ENCODE measurements at places on chromosomes 12 and 14. TPM values are rescaled to one million over a fixed set of nuclear protein-coding genes. Genes with fewer than 3 reads are reported as not detected.

Gene DNAJC22
- 14.3 TPM for total RNA-seq

Gene FGF6
- total RNA-seq: not detected

Gene LMO3
- 2.9 TPM for total RNA-seq

Gene SYNDIG1L
- total RNA-seq: not detected

Gene COX8C
- total RNA-seq: not detected

Gene AKAP5
- total RNA-seq: 1.5 TPM

Gene VRTN
- not detected for total RNA-seq

Gene IRAK3
- total RNA-seq: 0.02 TPM

- DNase-seq: no peak
Observed at GRCh38 chr12:67410667-67411067, 141.5 kb downstream of the CAND1 start.

- no peak for DNase-seq
Observed at GRCh38 chr14:58812050-58812910, 174.5 kb downstream of the DACT1 start.

DNA sequence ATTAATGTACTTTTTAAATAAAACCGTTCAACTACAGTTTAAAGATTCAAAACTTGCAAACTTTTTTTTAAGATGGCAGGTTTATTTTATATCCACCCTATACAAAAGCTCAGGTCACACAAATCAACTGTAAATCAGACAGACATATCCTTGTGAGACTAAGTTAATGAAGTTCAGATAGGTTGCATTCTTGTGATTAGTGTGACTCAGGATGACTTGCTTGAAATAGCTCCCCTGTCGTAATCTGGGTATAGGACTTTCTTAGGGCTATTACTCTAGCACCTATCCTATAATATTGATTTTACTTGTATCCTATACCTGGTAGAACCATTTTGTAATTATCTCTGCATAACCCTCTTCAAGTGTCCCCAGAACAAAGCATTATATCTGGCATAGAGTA is 9.5 kb upstream of the PRKD1 start:
- no peak for DNase-seq

DNA sequence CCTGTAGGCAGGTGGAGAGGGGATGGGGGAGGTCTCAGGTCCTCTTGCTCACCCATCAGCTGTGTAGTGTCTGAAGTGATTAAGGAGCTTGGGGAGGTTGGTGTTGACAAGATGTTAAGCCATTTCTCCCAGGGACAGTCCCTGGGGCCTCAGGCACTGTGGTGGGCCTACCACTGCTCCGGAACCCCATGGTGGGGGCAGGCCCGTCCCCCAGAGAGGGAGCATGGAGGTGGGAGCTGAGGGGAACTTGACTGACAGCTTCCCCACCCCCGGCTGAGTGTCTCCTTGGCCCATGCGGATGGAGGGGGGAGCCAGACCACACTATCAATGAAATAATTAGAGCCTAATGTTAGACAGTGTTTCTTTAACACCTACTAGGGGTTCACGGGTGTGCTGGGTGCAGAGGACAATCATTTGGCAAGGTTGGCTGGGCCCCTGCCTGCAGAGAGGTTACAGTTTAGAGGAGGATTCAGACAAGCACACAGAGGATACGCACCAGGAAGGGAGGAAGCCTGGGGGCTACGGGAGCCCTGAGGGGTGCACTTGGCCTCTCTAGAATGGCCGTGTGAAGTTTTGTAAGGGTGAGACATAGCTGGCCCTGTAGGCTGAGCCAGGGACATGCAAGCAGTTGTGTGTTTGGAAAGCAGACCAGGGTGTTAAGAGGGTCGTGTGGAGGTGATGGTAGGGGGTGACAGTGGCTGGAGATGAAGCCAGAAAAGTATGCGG is 19.3 kb upstream of the KRT80 start:
- no peak for DNase-seq

DNA sequence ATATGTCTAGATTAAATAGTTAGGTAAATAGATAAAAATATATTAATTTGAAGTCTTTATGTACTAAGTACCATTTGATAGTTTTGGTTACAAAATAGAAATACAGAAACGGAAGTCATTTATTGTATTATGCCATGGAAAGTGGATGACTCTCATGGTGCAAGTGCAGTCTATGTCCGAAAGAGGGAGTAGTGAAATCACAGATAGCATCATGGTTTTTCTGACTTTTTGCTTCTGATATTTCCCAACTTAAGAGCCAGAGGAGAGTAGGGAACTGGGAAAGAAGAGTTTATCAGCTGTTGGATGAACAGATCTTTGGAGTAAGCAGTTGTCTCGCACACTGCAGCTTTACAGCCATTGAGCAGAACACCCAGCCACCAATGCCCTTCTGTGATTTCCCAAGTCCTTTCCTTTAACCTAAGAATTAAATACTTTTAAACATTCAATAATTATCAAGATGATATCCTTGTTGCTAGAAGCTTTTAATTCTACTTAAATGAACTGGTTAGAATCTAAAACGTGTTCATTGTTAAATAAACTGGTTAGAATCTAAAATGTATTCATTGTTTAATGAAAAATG is 18.4 kb upstream of the SRGAP1 start:
- peak; percentile 65 for DNase-seq

GRCh38 chr12:3557116-3557697 is 66.2 kb downstream of the PRMT8 start:
- DNase-seq: no peak

- DNase-seq: no peak
Observed at GRCh38 chr14:85115921-85116320, 414.0 kb upstream of the FLRT2 start.

- DNase-seq: no peak
Observed at GRCh38 chr12:8082808-8083100, 680 bp downstream of the NECAP1 start.

GRCh38 chr12:110366321-110367142 is 37.0 kb downstream of the ANAPC7 start:
- DNase-seq: no peak

- DNase-seq: peak; percentile 68
Observed at GRCh38 chr14:99838639-99839134, 45.5 kb downstream of the EML1 start.

GRCh38 chr12:45863332-45863731 is 127.0 kb downstream of the SCAF11 start:
- no peak for DNase-seq

- DNase-seq: no peak
Observed at GRCh38 chr14:50388256-50388931, 8.3 kb downstream of the CDKL1 start.

DNA sequence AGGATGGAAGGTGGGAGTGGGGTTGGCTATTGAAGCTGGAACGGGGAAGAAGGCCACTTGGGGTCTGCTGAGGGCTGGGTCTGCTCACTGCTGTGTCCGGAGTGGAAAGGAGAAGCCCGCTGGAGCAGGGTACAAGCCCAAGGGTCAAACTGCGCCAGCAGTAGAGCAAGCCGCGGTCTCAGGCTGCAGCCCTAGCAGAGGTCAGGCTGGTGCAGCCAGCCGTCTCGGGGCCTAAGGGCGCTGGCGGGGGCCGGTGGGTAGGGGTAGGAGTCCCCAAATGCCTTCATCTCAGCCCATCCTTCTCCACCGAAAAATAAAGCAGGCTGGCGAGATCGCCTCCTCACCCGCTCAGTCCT is 718 bp upstream of the JDP2 start:
- DNase-seq: no peak

DNA sequence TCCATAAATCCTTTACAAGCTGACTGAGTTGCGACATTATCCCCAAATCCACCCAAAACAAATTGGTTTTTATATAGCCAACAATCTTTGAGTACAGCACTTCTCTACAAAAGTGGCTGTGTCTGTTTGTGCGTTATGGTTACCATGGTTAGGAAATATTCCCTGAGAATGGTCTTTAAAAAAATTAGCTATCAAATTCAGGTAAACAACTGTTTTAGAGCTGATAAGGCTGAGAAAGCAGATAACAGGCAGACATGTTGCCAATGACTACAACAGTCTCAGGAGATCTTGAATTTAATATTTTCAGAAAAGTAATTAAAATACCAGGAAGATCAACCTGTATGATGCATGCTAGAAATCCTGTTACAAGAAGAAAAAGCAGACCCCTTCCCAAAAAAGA is 248.0 kb downstream of the RASSF9 start:
- DNase-seq: no peak

DNA sequence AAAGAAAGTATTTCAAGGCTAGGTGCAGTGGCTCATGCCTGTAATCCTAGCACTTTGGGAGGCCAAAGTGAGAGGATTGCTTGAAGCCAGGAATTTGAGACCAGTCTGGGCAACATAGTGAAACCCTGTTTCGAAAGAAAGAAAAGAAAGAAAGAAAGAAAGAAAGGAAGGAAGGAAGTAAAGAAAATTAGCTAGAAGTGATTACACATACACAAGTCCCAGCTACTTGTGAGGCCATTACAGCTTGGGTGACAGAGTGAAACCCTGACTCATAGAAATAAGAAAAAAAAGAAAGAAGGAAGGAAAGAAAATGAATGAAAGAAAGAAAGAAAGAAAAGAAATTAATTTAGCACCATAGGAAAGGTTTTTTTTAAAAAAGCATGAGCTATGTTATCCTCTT is 33.3 kb upstream of the PPP1CC start:
- DNase-seq: no peak

DNA sequence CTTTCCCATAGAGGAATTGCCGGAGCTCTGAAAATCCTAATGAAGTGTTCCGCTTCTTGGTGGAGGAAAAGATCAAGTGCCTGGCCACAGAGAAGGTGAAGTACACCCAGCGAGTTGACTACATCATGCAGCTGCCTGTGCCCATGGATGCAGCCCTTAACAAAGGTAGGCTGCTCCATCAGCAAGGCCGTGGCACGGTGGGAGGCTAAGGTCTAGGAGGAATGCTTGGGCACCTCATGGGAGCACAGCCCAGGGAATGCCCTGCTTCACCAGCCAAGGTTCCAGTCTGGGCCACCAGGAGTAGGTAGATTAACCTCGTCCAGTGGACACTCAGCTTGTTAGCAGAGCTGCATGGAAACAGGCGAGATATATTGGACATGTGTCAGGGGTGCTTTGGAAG is 6.4 kb upstream of the TPI1 start:
- DNase-seq: no peak

DNA sequence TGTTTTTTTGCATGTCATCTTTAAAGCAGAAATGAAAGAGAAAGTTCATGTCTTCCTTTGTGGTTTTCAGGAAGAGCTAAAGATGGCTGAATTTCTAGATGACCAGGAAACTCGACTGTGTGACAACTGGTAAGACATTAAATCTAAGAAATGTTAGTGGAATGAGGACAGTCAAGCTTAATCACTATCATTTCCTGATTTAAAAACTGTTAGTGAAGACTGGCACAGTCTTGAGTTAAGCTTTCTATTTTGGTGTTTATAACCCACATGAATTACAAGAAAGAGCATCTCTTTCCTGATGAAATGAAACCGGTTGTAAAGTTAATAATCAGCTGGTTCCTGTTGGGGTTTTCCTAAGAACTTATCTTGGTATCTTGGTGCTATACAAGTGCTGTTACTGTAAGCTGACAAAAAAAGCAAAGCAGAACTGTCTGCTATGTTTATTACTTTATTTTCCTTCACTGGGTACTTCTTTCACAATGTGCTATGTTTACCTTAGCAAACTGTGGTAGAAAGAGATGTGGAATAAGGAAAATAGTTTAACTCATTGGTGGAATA is 5.2 kb downstream of the TRAFD1 start:
- peak; percentile 30 for DNase-seq

GRCh38 chr12:51217133-51217967 is 512 bp downstream of the POU6F1 start:
- DNase-seq: no peak

DNA sequence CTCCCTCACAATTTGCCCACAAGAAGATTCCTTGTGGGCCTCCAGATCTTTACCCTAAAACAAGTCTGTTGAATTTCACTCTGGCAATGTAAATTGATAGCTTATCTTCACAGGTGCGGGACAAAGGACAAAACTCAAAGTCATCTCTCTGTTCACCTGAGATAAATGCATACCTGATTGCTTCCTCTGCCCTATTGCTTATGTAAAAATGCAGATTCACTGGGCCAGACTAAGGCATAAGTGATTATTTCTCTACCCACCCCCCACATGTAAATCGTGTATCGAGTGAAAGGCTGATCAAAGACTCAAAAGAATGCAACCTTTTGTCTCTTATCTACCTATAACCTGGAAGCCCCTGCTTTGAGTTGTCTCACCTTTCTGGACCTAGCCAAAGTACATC is 316.8 kb downstream of the SSPN start:
- no peak for DNase-seq

GRCh38 chr12:108235197-108235984 is 103.7 kb downstream of the CMKLR1 start:
- no peak for DNase-seq

DNA sequence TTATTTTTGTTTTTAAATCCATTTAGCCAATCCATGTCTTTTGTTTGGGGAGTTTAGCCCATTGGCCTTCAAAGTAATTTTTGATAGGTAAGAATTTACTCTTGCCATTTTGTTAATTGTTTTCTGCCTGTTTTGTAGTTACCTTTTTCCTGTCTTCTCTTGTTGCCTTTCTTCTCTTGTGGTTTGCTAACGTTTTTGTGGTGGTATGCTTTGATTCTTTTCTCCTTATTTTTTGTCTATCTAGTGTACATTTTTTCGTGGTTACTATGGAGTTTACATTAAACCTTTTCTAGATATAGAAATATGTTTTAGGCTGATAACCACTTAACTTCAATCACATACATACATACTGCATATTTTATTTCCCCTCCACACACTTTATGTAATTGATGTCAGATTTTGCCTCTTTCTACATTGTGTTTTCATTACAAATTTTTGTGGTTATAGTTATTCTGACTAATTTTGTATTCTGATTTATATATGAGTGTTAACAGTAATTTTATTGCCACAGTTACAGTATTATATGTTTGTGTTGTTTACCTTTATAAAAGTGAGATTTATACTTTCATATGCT is 19.2 kb upstream of the PPP1R12A start:
- no peak for DNase-seq

DNA sequence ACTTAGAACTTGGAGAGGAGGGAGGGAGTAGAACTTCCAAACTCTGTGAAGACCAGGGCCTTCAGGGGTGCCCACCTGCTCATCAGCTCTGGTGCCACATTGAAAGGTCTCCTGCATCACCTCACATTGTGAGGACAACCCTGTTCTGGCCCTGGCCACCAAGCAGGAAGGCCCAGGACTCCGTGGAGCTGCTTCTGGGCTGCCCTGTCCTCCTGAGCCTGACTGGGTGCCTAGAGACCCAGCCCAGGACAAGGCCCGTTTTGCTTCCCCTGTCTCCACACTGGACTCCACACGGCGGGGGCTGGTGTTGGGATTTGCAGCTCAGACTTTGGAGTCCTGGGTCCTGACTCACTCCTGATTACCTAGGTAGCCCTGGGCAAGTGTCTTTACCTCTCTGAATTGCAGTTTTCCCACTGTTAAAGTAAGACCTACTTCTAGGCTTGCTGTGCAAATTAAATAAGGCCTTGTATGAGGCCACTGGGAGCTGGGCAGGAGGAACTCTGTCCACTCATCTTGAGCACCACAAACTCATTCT is 12.5 kb upstream of the KRT82 start:
- DNase-seq: no peak

DNA sequence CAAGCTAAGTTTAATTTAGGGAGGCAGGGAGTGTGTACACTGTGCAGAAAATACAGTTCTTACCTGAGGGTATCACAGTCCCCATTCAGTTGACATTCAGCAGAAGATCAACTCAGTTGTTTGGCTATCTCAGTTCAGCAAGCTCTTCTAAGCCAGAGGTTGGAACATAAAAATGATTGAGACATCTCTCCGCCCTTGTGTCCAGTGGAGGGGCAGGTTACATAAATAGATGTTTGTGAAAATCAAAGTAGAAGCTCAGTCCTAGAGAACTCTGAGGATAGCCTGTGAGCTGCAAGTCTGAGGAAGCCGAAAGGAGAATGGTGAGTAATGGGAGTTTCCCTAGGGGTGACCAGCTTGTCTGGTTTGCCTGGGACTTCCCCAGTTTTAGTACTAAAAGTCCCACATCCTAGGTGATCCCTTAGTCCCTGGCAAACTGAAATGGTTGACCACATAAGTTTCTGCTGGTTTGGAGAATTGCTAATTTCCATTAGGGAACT is 251.4 kb upstream of the ATP2B1 start:
- no peak for DNase-seq
